ENCODE measurements at places on chromosomes 11 and 22. TPM values are rescaled to one million over a fixed set of nuclear protein-coding genes. Genes with fewer than 3 reads are reported as not detected.
A peak's percentile ranks its signal among the peaks of the same experiment; 100 is the strongest.

The C11orf97 gene
- polyA plus RNA-seq, result not detected

The ALDH3B2 gene
- not detected for polyA plus RNA-seq

The KRTAP5-2 gene
- not detected for polyA plus RNA-seq

The PIH1D2 gene
- polyA plus RNA-seq, result 1.8 TPM

The RAB39A gene
- not detected for polyA plus RNA-seq

DNA sequence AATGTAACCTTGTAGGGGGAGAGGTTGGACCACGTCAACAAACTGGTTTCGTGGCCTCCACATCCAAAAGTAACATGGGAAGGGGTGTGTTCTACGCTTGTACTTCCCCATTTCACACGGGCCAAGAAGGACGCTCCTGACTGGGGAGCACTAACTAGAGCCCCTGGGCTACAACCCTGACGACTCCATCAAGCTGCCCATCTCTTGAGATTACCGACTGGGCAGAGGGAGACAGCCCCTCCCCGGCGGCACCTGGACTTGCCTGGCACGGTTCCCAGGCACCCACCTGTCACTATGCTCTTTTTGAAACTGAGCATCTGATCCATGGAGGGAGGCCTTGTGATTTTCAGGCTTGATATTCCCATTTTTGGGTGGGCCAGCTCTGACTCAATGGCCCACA lies 68.5 kb downstream of the SHANK2 start:
- no peak for DNase-seq

GRCh38 chr11:113615098-113615497 lies 91.0 kb downstream of the TMPRSS5 start:
- DNase-seq, result no peak

GRCh38 chr11:62602141-62603071 lies 741 bp upstream of the MTA2 start:
- DNase-seq, result peak; percentile 85

DNA sequence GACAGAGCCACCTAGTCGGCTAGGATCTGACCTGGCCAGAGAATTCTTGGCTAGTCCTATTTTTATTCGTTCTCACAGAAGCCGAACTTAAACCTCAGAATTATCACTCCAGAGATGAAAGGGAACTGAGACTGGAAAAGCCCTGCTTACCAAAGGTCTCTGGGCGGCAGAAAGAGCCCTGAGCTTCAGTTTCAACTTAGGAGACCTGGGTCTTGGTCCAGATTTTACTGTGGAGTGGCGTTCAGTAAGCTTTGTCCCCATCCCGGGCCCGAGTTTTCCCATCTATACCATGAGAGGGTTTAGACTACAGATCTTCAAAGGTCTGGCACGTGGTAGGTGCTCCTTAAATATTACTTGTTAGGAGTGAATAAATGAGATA lies 516 bp downstream of the NEU3 start:
- no peak for DNase-seq

DNA sequence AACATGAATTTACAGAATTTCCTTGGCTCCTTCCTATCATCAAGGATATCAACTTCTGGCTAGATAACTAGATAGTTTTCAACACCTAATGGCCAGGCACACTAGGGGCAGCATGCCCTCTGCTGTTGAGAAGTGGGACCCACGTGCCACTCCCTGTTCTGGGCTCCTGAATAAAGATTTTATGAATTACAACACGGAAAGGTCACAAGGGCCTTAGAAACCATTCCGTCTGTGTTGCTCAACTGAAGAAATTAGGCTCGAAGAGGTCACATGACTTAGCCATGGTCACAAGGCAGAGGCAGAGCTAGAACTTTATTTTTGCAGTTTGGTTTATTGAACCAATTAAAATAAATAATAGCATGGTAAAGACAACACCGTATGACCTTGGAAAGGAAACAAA lies 36.0 kb downstream of the PRCP start:
- DNase-seq, result peak; percentile 44

DNA sequence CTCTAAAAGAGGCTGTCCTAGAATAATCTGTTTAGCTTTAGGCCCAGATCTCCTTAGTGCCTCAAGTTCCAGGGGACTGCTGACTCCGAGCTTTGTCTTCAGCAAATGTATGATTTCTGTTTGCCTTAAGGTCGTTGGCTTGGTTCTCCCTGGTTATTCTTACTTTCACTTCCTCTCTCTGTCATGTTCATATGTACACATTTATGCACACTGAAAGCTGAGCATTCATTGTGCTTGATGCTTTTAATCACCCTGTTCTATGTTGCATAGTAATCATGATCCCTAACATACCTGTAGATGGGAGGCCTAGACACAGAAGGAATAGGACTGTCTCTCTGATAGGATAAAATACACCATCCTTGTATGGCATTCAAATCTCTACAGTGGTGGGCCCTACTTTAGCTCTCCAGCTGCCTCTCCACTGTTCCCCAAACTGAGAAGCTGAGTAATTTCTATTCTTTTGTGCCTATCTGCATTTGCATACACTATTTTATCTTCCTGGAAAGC lies 7.2 kb downstream of the PPFIBP2 start:
- DNase-seq, result no peak

DNA sequence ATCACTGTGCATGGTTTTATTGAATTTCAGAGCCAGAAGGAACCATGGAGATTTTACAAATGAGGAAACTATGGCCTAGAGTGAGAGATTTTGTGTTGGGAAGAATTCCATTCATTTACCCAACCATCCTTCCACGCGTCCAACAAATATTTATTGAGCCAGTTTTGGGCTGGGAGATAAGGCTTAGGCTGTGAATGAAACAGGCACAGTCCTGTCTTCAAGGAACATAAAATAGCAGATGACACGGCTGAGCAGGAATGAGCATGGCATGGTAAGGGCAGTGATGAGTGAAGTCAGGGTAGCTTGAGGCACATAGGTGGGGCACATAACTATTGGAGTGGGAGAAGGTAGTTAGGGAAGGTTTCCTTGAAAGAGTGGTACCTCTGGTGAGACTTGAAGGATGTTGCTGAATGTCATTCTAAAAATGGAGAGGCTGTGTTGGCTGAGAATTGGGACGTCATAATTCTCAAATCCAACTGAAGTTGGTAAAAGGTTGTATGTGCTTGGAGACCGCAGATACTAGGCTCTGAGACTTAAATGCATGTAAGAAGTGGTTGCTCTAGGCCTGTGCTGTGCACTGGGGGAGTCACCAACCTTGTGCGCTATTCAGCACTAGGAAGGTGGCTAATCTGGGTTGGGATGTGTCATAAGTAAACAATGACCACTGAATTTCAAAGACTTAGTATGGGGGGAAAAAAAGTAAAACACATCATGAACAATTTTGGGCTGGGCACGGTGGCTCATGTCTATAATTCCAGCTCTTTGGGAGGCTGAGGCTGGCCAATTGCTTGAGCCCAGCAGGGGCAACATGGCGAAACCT lies 51.9 kb downstream of the TEAD1 start:
- no peak for DNase-seq

- DNase-seq, result no peak
Observed at GRCh38 chr11:58043379-58043778, 12.6 kb downstream of the OR6Q1 start.

GRCh38 chr11:100876815-100877520 lies 189.9 kb downstream of the ARHGAP42 start:
- DNase-seq, result no peak

DNA sequence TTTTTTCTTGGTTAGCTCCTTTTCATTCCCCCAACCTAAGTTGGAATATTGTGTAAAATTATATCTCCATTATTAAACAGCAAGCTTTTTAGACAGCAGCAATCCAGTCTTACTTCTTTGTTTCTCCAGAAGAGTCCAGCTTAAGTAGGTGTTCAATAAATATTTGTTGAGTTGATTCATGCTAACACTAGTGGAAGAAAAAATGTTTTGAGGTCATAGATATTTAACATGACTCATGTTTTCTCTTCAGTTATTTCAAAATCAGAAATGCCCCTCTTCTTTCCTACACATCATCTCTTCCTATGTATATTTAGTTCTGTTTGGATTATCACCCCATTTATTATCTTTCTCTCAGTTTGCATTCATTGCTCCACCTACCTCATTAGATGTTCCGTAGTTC lies 20.3 kb downstream of the CCDC83 start:
- no peak for DNase-seq

- no peak for DNase-seq
Observed at GRCh38 chr11:26806219-26806618, 84.4 kb upstream of the SLC5A12 start.

GRCh38 chr11:130653838-130654636 lies 205.6 kb downstream of the ADAMTS15 start:
- peak; percentile 74 for DNase-seq

DNA sequence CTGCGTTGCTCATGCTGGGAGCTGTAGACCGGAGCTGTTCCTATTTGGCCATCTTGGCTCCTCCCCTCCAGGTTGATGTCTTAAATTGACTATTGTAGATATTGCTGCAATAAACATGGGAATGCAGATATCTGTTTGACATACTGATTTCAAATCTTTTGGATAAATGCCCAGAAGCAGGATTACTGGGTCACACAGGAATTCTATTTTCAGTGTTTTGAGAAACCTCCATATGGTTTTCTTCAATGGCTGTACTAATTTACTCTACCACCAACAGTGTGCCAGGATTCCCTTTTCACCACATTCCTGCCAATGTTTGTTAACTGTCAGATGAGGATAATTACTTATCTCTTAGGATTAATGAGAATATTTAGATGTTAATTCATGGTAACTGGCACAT lies 467.0 kb downstream of the LUZP2 start:
- no peak for DNase-seq

- no peak for DNase-seq
Observed at GRCh38 chr11:34251589-34251980, 106.2 kb downstream of the ABTB2 start.

DNA sequence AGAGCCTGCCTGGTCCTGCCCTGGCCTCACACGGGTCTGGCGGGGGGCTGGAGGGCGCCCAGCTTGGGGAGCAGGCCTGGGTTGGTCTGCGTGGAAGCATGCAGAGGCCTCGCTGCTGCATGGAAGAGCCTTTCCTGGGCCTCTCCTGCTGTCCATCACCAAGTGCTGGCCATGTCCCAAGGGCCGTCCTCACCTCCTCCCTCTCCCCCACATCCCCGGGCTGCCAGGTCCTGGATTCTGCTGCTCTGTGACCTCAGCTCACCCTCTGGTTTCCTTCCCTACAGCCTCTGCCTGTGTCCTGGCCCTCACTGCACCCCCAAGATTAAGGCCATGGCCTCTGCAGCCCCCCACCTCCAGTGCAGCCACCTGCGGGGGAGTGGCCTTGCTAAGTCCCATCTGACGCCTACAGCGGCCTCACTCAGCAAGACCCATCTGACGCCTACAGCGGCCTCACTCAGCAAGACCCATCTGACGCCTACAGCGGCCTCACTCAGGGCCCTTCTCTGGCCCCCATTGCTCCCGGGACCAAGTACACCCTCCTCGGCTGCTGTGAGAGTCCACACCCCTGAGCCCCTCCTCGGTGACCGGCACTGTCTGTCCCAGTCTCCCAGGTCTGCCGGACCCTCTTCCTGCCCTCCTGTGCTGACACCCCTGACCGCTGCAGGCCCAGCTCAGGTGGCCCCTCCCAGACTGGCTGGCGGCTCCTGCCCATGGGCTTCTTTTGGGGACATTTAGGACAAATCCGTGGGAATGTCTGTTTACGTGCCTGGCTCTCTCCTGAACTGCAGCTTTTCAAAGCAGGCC lies 119.5 kb upstream of the B3GAT1 start:
- no peak for DNase-seq

DNA sequence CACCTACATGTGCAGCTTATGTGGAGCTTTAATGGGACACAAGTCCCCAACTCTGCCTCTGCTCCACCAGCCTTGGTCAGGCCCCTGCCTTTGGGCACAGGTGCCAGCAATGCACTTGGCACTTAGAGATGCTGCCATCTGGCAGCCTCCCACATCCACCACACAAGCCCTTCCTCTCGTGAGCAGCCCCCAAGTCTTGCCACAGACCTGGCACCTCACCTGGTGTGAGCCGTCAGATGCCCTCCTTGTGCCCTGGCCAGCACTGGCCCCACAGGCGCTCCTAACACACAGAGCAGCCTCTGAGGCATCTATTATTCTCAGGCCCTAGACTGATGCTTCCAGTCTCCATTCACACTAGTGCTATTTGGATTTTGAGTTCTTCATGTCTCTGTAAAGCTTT lies 24.5 kb upstream of the SERPIND1 start:
- DNase-seq, result no peak

DNA sequence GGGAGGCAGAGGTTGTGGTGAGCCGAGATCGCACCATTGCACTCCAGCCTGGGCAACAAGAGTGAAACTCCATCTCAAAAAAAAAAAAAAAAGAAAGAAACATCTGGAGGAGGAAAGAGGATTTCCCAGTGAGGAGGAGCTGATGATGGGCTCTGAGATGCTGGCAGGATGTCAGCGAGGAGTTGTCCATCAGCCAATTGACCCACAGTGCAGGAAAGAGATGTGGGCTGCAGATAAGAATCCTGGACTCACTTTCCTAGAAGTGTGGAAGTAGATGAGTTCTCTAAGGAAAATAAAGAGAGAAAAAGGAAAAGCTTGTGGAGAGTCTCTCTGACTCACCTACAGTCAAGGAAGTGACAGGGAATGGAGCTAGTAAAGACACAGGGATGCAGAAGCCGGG lies 9.7 kb downstream of the IZUMO1R start:
- DNase-seq, result no peak

DNA sequence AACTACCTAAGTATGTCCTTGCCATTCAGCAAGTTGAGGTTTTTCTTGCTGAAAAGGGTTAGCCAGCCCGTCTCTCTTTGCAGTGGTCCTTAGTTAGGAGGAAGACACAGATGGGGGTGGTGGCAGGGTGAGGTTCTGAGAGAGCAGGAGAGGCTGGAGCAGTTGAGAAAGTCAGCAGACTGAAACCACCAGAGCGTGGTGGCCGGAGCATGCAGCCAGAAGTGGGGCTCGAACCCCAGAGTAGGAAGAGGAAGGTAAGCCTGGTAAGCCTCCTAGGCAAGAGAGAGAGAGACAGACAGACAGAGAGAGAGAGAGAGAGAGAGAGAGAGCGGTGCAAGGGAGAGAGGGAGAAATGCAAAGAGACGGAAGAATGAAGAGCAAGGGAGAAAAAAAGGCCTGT lies 9.2 kb upstream of the SCN4B start:
- DNase-seq, result peak; percentile 7

- DNase-seq, result no peak
Observed at GRCh38 chr11:66689661-66690590, 12.2 kb upstream of the RBM4B start.

DNA sequence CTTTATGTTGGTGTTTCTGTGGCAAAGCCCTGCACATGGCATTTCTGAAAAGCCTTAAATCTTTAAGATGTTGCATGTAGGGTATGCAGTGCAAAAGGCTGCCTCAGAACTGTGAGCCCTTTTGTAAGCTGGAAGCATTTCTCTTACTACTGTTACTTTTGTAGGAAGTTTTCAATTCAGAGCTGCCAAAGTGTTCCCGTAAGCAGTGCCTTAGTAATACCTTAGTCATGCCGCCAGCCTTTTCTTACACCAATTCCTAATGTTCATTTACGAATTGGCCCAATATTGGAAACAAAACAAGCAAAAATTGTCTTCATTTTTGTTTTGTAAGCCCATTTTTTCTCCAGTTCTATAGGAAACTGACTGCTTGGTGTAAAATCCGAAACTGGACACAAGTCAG lies 67.4 kb upstream of the RASSF10 start:
- no peak for DNase-seq

GRCh38 chr11:66118847-66119246 lies 48.8 kb downstream of the PACS1 start:
- DNase-seq, result no peak

- peak; percentile 49 for DNase-seq
Observed at GRCh38 chr22:36055376-36056295, 27.0 kb upstream of the RBFOX2 start.

GRCh38 chr11:92709329-92709728 lies 260.1 kb upstream of the MTNR1B start:
- DNase-seq, result no peak

Measured in psoas muscle (tissue), 8 donors.